ENCODE measurements at places on chromosomes 2 and 18.

DNA sequence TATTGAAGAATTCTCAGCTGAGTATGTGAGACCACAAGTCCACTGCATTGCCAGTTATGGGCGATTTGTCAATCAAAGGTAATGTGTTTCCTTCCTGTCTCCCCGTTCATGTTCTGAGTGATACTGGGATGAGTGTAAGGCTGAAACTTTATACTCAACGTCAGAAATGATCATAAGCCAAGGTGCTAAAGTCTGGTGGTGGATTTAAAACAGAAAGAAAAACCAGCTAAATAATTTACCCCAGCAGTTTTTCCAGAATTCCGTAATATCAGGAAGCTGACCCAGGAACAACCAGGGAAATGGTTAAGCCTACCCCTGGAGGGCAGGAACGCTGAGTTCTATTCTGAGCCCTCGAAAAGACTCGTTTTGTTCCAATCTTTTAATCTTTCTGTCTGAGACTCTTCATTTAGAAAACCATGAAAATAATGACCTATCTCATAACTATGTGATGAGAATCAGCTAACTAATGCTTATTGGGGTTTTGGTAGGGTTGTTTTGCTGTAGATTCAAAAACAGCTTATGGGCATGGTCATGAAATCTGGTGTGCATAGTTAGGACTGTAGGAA, 149.6 kb downstream of the LAMA3 start:
- no peak for DNase-seq

DNA sequence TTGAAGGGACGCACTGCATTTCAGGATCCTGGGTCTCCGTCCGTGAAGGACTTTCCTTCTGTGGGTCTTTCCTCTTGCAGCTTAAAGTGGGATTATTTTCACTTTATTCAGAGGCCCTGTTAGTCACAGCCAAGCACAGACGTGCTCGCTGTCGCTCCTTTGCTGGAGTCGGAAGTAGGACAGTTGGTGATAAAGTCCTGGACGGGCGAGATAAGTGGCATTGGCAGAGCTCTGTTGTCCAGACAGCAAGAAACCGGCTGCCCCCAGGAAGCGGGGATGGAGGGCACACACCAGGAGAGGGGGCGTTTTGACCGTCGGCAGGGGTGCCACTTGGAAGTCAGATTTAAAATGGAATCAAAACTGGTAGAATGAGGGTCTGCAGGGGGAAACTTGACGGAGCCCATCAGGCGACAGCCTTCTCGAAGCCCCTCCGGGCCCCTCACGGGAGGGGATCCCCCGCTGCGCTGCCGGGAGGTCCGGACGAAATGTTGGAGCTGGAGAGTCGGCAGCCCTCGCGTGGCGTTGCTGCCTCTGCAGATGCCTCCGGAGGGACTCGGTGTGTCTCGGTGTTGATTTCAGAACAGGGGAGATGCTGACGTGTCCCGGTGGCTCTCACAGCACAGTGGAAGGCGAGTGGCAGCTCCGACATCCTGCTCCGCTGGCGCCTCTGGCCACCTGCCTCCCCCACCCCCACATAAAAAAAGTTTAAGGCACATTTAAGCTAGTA, 124.2 kb downstream of the NFATC1 start:
- DNase-seq, result peak; percentile 32

GRCh38 chr2:99140056-99140859, 1.2 kb upstream of the C2orf15 start:
- no peak for DNase-seq

GRCh38 chr2:120450196-120450820, 104.4 kb downstream of the INHBB start:
- DNase-seq, result no peak

DNA sequence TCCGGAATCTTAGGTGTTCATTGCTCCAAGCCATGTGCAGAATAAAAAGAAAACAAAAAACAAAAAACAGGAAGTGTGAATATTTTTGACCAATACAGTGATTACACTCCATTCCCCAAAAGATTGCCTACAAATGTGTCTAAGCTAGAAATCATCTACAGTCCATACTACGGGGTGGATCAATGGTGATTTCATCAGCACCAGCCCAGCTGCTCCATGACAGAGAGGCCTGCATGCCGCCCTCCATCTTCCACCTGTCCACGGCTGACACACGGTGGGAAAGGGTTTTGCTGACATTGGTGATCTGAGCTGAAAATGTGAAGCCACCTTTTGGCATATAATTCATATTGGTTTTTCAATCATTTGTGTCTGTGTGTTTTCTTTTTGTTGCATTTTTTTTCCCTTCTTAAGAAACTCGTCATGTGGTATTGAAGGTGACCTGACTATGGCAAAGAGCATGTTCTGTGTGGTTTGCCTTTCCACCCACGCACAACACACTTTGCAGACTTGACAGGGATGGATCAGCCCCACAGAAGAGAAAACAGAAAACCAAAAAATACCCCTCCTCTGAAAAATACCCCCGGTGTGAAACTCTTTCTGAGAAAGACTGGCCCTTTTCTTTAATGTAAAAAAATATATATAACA, 533.1 kb downstream of the RNF144A start:
- peak; percentile 47 for DNase-seq

DNA sequence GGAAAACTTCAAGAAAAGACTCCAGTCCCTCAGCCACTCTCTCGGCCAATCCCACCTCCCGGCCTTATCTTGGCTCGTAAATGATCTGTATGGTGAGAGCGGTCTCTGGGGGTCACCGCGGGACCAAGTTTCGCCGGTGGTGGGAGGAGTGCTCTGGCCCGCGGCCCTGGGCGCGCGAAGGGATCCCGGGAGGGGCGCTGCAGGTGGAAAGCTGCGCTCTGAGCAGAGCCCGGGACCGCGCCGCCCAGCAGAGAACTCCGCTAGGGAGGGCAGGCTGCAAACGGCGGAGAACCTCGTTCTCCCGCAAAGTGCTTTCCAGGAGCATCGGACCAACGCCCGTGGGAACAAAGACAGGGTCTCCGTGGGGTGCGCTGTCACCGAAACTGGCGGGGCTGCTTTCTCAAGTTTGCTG, 622 bp downstream of the LRP2 start:
- DNase-seq, result no peak

DNA sequence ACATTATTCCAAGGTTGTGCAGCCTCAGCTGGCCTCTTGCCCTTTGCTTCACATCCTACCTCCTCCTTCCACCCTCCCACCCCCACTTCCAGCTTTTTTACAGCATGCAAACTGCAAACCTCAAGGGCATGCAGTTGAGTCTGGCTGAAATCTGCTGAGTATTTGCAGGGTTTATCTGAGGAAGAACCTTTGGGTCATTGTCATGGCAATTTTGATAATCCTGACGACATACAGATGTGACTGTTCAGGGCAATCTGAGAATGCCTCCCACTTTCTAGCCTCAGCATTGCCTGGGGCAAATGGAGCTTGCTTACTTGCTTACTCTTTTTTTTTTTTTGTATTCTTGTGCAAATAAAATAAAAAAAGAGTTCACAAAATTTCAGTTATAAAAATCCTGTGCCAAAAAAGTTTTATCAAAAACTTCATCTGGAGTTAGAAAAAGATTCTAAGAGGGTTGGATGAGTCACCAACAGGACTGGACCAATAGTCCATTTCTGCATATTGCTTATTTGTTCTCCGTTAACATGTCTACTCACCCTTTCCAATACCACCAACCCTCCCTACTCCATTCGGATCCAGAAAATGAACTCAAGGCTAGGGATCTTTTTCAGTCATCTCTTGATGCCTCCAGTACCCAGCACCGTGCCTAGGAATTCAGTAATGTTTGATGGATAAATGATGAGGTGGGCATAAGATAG, 23.6 kb upstream of the LHCGR start:
- no peak for DNase-seq

DNA sequence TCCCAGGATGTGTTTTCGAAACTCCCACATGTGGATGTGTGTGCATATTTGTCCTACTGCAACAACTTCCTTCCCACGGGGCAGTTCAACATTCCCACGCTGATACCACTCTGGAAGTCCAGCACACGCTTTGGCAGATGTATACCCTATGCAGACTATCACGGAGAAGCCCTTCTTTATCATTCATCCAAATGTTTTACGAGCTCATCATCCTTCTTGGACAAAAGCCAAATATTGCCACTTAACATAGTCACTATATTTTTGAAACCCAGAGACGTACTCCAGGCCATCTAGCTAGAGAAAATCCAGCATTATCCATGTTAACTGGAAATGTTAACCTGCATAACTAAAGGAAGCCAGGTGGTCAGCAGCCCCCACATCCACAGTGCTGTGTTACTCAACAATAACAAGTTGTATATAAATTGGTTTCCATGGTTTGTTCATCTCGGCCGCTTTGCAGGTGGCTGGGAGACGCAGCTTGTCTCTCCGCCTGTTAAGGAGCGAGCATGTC, 131.5 kb downstream of the ZNF532 start:
- DNase-seq, result no peak

- DNase-seq, result no peak
These were observed 245.1 kb downstream of the NEDD4L start for GRCh38 chr18:58288921-58289797.

GRCh38 chr2:63078852-63079606, 28.4 kb downstream of the OTX1 start:
- DNase-seq, result no peak

DNA sequence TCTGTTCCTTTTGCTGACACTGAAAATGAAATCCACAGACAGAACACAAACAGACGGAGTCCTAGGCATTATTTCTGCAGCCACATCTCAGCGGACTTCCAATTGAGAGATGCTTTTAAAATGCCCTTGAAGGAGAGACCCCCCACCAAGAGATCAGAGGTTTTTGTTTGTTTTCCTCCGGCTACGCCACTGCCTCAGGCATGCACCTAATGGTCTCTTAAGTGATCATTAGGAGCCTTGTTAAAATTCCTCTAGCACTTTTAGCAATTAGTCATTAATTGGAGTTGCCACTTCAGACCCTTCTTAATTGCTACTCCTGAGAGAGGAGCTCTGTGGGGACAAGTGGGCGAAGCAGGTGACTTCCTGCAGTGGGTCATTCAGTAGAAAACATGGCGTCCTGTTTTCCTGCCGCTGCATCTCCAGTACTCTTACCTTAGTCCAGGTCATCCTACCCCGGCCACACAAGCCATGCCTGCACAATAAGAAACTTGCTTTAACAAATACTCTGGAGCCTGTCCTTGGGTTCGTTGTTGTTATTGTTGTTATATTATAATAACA, 257.7 kb upstream of the CHAC2 start:
- no peak for DNase-seq

DNA sequence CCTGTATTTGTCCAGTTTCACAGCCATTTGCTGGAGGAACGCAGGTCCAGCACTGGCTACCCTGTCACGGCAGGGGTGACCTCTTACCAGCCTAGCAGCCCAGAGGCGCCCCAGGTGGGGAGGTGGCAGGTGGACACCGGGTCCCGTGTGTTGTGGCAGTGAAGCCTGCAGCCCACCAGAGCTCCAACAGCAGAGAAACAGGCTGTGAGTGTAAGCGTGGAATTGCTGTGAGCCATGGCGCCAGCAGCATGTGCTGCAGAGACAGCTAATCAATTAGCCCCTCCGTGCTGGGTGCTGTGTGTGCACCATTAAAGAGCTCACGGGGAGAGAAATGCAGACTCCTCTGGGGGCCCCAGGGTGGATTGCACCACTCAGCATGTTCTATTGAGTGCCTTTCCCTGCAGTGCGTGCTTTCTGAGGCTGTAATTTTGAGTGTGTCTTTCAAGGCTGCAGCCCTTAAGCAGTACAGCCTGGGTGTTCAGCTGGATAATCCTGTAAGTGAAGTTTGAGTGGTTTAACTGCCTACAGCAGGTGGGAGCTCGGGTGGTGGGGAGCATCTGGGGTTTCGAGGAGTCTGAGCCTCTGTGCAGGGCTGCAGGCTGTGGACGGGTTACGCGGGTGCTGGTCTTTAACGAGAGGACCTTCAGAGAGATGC, 15.9 kb downstream of the RTP5 start:
- DNase-seq, result no peak

GRCh38 chr2:127829845-127830246, 18.9 kb upstream of the WDR33 start:
- DNase-seq, result peak; percentile 37

DNA sequence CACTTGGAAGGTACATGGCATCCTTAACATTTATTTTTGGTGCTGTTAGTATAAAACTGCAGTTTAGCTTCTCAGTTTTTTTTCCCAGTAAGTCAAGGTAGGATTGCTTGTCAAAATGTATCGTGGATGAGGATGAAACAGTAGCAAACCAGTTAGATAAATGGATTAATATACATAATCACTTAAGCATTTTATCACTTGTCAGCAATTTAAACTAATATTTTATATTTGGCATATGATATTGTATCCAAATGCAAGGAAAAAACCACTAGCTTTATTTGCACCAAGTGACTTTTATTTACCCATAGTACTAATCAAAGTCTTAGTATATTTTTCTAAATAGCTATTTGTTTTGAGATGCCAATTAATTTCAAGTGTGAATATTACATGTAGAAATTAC, 137.7 kb upstream of the XIRP2 start:
- DNase-seq, result no peak

DNA sequence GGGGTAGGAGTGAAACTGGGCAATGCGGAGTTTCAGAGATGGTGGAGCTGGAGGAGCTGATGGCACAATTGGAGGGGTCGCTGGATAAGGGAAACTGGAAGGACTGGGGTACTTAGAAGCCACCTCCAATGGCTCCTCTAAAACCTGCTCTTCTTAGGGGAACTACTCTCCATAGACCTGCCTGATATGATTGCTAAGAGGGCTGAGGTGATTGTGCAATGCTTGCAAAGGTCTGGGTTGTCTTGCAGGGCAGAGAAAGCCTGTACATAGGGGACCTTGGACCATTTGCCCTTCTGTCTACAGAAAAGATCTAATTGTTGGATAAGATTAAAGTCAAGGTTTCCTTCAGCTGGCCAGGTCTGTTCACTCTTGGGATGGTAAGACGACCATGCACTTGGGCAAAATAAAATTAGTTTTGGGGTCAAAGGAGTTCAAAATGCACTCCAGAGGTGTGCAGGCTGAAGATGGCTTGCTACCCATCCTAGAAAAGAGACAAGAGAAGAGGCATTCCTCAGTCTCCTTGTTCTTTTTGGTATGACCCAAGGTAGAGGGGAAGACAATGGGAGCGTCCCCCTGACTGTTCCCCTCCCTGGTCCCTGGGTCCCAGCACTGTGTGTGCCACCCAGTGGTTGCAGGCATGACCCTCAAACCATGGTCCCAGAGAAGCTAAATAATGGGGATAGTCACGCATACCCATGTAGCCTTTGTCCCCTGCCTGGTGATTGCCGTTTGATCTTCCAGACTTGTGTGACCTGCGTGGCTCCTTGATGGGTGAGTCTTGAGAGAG, 41.1 kb downstream of the STK17B start:
- DNase-seq, result no peak

DNA sequence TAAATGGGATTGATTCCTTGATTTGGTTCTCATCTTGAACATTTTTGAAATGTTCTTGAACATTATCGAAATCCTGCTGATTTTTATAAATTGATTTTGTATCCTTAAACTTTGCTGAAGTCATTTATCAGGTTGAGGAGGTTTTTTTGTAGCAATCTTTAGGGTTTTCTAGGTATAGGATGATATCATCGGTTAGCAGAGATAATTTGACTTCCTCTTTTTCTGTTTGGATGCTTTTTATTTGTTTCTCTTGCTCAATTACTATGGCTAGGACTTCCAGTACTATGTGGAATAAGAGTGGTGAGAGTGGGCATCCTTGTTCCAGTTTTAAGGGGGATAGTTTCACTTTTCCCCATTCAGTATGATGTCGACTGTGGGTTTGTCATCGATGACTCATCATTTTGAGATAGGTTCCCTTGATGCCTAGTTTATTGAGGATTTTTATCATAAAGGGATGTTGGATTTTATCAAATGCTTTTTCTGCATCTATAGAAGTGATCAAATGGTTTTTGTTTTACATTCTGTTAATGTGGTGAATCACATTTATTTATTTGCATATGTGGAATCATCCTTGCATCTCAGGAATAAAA, 201.5 kb upstream of the ZSWIM2 start:
- no peak for DNase-seq

Data from stimulated activated CD4-positive, alpha-beta T cell treated with anti-CD3 and anti-CD28 coated beads, Interleukin-2, amount 100 ng/mL, for 4 hours (primary cell).